ENCODE measurements at places on chromosomes 7 and 10.

GRCh38 chr7:23931633-23932032, 221.6 kb downstream of the STK31 start:
- DNase-seq: no peak

DNA sequence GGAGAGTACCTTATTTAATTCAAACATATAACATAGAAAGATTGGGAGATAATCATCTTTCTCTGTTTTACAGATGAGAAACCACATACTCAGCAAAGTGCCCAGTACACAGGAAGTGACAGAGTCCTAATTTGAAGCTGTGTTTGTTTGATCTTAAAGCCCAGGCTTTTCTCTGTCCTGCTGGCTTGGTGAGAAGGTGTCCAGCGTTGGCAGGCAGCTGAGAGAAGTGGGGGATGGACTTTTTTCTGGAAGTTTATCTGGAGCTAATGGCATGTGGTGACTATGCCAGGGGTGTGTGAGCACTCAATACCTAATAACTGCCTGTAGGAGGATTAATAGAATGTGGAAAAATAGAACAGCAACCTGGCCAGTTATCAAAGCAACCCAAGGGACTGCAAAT, 60.8 kb downstream of the NPSR1 start:
- no peak for DNase-seq

GRCh38 chr10:5582736-5583135, 58.0 kb downstream of the CALML3 start:
- no peak for DNase-seq

DNA sequence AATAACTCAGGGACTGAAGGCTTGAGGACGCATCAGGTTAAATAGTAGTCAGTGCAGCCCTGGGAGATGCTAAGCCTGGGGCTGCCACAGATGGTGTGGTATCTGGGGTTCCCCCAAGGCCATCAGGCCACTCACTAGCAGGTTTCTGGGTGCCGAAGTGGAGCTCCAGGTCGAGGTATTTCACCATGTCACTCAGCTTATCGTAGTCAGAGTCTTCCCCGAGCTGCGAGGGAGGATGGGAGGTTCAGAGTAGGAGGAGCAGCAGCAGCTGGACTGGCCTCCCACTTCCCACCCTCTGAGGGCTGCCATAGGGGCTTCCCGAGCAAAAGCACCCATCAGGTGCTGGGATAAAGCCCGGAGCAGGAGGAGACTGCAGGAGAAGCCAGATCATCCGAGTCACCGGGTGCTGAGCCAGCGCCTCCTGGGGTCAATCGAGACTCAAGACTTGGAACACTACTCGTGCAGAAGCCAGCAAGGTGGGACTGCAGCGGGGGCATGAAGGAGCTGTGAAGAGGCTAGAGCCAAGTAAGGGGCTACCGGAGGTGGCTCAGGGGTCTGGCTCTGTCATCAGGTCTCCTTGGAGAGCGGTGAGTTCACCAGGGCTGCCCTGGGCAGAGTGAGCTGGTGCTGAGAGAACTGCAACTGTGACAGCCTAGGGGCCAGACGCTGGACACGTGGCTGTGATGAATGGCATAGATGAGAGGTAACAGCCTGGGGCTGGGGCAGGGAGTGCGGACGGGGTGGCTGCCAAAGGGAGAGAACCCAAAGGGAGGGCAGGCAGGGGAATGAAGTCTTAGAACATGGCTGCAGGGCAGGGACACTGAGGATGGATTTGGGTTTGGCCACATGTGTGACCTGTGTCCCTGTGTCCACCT, 45.3 kb downstream of the GRID2IP start:
- DNase-seq: no peak

DNA sequence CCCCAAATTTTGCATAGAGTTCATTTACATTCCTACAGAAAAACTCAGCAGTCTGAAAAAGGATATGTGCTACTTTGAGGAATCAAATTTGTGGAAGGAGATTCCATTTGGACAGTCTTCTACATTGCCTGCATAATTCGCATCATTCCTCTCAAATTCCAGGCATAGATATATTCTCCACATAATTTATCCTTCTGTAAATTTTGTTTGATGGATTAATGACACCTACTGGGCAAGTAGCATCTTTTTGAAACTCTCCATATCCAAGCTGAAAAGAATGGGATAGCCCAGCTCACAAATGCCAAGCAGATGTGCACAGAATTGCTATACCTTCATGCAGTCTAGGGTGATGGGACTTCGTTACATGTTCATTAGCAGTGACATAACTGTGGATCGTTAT, 515.3 kb downstream of the AUTS2 start:
- no peak for DNase-seq
